Suppressor macrophage (primary cell): ENCODE measurements at places on chromosomes 12 and 14.

GRCh38 chr12:45122768-45123380, 72.0 kb upstream of the DBX2 start:
- peak; percentile 22 for DNase-seq

DNA sequence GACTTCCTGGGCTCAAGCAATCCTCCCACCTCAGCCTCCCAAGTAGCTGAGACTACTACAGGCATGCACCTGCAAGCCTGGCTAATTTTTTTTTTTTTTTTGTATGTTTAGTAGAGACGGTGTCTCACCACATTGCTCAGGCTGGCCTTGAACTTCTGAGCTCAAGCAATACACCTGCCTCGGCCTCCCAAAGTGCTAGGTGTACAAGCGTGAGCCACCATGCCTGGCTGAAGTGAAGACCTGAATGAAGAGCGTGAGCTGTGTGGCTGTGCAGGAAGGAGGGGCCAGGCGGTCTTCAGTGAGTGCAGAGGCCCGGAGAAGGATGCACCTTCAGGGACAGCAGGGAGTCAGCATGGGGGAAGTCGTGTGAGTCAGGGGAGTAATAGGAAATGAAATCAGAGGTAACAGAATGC, 14.9 kb upstream of the NFKBIA start:
- DNase-seq = no peak

GRCh38 chr14:34055157-34055950, 104.5 kb upstream of the EGLN3 start:
- no peak for DNase-seq

DNA sequence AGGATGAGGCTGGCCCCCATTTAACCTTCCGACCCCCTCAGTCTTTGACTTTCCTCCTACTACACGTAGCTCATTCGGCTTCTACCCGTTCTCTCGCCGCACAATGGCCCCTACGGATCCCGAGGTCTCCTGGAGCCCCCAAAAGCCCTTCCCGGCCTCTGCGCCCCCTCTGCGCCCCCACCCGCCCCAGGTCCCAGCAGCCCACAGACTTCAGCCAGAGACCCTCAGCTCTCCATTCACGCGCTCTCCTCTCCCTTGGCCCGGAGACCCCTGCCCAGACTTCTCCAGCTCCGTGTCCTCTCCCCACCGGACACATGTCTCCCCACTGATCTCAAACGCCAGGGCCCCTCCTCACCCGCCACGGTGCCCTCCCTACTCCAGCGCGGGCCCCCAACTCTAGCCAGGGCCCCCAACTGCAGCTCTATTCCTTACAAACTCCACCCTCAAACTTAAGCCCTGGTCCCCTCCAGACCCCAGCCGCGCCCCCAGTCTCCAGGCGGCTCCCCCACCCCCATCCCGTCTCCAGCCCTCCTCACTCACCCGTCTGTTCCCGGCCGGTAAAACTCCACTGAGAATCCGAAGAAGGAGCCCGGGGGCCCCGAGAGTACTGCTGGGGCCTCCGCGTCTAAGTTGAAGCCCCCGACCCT, 502 bp downstream of the ITGA5 start:
- peak; percentile 20 for DNase-seq

GRCh38 chr14:94115631-94116030, 5.1 kb downstream of the IFI27 start:
- DNase-seq = no peak

DNA sequence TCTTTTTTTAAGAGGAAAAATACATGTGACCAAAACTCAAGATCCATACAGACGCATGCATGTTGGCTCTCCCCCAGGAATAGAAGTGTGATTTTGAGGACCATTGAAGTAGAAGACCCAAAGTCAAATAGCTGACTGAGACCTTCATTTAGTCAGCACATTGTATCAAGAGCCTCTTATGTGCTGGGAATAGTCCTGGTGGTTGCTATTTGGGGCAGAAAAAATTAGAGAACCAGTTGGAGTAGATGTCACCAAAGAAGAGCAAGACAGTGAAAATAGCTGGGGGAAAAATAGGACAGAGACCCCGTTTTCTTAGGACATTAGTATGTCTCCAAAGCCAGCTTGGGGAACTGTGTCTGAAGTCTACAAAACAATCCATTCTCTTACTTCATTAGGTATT, 93.6 kb downstream of the PELI2 start:
- no peak for DNase-seq

GRCh38 chr12:106461730-106462129, 104.2 kb downstream of the POLR3B start:
- no peak for DNase-seq

DNA sequence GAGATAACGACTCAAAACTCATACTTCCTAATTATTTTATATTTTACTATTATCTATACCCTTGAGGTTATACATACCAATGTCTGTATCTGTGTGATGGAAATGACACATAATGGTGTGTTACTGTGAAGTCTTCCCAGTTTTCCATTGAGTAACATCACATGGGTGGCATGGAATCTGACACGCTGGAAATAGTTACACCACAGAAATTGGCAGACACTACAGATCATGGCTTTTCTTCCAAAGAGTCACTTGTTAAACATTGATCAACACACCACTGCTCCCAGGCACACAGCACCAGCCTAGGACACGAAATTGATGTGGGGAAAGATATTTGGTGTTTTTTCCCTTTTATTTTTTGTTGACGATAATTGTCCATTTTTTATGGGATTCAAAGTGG, 33.0 kb upstream of the VWF start:
- no peak for DNase-seq

DNA sequence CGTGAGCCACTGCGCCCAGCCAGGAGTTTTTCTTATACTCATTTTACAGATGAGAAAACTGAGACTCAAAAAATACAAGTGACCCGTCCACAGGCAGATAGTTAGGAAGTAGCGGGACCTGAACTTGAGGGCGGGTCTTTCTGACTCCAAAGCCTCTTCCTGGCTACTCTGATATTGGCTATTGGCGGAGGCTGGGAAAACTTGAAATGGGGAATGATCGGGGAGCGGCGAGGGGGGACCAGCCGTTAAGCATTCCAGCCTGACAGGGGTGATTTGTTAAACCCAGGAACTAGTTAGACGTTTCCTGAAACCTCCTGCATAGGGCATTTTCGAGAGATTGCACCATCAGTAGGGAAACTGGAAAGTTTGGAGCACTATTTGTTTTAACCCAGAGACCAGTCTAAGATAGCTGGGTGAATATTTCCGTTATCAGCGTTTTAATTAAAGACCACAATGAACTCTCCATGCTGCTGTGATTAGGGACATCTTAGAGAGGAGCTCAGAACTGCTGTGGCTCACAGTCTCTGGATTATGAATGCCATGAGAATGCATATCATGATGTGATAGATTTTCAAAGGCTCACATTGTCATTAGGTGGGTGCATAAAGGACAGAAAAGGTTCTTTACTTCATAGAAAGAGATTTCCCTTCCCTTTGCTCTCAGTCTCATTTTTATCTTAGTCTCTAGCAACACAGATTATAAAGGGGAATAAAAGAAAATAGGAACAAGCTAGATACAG, 2.5 kb downstream of the NR1H4 start:
- no peak for DNase-seq

DNA sequence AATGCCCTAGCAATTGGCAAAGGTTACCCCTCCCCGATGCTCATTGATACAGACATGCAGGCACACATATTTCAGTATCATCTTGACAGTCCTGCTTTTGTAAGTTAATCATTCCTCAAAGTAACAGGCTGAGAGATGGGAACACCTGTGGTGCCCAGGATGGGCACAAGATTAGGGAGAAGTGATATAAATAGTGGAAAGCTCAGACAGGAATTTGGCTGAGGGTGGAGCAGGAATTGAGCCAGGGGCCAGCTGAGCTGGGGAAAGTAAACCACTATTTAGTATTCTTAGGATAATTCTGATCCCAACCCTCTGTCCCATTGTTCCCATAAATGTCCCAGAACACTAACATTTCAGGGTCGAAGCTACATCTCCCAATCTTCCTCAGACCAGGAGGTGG, 38.3 kb downstream of the DAO start:
- DNase-seq = no peak

GRCh38 chr12:49126852-49127763, 4.1 kb downstream of the TUBA1B start:
- DNase-seq = no peak

GRCh38 chr12:68646484-68646883, 35.8 kb downstream of the RAP1B start:
- no peak for DNase-seq

GRCh38 chr12:6846316-6846869, 4.7 kb downstream of the CDCA3 start:
- peak; percentile 46 for DNase-seq

GRCh38 chr14:96279564-96279963, 23.6 kb downstream of the BDKRB1 start:
- no peak for DNase-seq

- DNase-seq = no peak
These were observed 147.3 kb downstream of the RBM19 start for GRCh38 chr12:113818833-113819232.

DNA sequence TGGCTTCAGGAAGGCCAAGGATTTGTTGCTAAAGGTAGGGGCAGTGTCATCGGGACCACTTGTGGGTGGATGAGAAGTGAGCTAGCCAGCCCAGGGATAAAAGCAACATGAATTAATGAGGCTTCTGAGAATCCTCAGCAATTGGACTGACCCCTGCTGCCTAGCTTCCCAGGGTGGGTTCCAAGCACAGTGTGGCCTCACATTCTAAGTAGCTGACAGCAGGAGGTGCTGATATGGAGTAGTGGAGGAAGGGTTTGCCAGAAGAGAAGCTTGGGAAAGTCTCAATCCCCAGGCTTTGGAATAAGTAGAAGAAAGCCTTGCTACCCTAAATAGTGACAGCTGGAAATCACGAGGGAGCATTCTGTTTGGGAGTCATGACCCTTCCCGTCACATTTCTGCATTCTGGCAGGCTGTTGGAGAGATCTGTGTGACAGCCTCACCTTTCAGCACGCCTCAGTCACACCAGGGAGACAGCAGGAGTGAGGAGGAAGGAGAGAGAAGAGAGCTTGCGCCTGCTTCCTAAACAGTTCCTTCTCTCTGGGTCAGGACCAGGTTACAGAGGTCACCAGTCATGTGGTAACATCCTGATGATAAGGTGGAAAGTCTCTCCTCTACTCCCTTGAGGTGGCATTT, 31.2 kb downstream of the DACT1 start:
- DNase-seq = no peak

DNA sequence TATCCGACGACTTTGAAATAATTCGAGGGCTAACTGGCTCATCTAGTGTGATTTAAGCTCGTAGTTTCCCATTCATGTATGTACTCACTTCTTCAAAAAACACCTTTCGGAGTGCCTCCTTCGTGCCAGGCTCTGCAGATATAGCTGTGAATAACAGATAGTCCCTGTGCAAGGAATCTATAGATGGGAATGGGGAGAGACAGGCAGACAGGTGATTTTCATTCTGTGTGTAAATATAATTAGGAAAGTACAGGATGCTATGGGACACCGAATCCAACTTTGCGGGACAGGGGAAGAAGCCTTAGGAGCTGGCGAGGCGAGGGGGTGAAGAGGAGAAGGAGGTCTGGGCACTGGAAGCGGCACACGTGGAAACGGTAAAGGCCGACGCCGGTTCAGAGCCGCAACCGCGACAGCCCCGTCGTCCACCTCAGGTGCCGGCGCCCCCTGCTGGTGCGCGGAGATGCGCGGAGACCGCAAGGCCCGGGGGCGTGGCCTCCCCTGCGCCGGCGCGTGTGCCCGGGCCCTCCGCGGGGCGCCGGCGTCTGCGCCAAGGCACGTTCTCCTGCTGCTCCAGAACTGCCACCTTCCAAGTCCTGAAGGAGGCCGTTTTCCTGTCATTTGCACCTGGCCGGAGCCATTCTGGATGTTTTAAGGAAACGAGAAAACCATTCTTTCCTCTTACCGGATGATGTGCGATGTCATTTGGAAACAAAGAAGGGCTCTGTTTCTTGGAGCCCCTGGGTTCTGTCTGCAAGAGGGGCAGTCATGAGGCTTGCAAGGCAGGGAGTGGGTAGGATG, 18.0 kb upstream of the CACNA1C start:
- peak; percentile 96 for DNase-seq

GRCh38 chr12:93261505-93262094, 116.1 kb upstream of the NUDT4 start:
- DNase-seq = no peak

DNA sequence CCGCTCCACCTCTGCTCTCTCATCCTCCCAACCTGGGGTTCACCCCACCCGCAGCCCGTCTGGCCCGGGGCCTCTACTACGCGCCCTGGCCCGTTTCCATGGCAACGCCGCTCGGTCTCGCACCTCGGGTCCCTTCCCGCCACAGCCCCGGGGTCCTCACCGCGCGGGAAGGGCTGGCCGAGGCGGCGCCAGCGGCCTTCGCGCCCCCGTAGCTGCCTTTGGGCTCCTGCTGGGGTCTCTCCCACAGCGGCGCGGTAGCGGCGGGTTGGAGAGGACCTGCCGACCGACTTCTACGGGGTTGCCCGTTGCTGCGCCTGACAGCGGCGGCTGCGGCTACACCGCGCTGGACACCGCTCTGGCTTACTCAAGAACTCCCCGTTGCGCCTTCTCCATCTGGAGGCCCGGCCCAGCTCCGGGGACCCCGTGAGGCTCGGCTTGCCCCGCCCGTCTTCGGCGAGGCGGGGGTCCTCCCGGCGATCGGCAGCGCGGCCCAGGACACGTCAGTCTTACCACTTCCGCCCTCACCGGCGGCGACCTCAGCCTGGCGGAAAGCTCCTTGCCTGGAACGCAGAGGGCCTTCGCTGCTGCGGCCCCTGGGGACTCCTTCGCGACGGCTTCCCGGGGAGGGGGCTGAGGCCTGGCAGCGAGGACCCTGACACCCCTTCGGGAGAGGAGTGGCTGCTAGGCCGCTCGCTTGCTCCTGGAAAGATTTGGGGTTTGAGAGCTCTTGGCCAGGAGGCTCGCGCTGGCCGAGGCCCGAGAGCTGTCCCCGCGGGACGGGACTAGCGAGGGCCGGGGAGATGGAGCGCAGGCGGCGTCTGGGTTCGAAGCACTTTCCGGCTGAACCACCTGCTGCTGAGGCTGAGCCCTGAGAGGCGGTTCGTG, at the start of gene TM9SF1:
TM9SF1 (minus strand) TSS at position 256 of the 885 bp plus-strand sequence. CDS start 422 bp downstream, outside the sequence.
- peak; percentile 93 for DNase-seq
